ENCODE measurements at places on chromosomes 2 and 18. TPM values are rescaled to one million over a fixed set of nuclear protein-coding genes. Genes with fewer than 3 reads are reported as not detected.

The REG3A gene
- not detected for total RNA-seq

The LIPG gene
- total RNA-seq: 0.09 TPM

The ARHGEF4 gene
- 8.3 TPM for total RNA-seq

The LCLAT1 gene
- 13.4 TPM for total RNA-seq

The GLI2 gene
- total RNA-seq: 3.8 TPM

The SLC16A14 gene
- 2.0 TPM for total RNA-seq

The C18orf54 gene
- 0.68 TPM for total RNA-seq

The KIF5C gene
- 1.1 TPM for total RNA-seq

The LAMA3 gene
- 6.7 TPM for total RNA-seq

- no peak for DNase-seq
These were observed 13.4 kb downstream of the CAPG start for GRCh38 chr2:85396531-85397470.

GRCh38 chr2:65388051-65388531 lies 44.3 kb downstream of the SPRED2 start:
- DNase-seq: no peak

- DNase-seq: peak; percentile 32
These were observed 38.1 kb downstream of the ACOXL start for GRCh38 chr2:110770404-110770958.

DNA sequence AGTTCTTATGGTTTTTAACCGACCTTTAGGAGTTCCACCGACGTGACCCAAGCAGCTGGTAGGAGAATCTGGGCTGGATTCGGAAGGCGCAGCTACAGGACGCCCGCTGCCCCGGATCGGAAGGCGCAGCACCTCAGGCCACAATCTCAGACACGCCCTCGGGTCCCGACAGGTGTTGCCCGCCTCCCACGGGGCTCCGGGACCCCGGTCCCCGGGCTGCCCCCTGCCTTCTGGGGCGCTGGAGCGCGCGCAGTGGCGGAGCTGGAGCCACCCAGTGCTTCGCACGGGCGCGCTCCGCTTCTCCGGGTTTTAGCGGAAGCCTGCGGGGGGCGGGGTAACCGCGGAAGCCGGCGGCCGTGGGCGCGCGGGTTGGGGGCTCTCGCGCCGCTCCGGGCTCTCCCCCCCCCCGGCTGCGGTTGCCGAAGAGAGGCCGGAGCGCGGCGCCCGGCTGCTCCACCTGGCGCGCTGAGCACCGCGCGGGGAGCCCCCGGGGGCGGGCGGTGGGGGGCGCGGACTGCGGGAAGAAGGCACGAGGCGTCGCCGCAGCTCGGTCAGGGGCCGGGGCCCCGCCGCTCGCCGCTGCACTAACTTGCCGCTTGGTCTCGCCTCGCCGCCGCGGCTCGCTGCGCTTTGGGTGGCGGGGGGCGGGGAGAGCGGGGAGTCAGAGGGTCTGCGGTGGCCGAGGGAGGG lies 718.8 kb downstream of the DPP10 start:
- no peak for DNase-seq

GRCh38 chr18:36255072-36255698 lies 42.3 kb upstream of the FHOD3 start:
- DNase-seq: no peak

DNA sequence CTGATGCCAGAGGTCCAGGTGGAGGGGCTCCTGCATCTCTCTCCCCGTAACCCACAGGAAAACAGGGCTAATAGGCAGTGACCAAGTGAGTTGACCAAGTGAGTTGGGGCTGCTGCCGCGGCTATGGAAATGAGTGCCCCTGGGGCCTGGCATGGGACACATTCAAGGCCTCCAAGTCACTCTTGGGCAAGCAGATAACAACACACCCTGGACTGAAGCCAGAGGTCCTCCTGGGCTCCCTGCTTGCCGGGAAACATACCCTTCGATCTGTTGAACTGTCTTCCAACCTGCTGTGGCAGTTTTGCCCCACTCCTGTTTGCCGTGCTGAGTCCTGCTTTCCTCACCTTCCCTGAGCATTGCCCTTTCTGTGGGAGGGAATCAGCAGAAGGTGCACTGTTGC lies 89.2 kb downstream of the LIPG start:
- DNase-seq: no peak

- no peak for DNase-seq
These were observed 42.5 kb downstream of the CXCR4 start for GRCh38 chr2:136075476-136075875.

DNA sequence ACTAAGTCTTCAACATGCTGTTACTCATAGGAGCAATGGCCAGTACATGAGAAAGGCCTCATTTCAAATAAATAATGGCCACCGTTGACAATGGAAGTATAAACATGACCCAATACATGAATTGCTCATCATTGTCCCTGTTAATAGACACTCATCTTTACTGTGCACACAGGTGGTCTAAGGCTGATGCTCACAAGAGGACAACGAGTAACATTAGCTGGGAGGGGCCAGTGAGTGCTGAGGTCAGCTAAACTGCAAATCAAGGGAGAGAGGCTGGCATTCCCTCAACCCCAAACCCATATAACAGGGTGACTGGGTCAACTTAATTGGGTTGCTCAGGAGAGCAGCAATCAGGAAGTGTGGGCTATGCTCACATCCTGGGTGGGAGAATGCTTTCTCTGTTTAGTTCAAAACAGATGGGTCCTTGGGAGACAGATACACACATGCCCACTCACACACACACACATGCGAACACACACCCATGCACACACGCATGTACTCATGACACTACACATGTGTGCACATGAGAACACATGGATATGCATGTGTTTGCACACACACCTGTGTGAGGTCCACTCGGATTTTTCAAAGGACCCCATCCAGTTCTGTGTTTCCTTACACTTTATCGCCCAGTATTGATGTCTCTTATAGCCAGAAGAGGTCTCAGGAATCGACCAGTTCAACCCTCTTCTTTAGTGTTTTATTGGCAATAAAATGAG lies 172.0 kb downstream of the INHBB start:
- DNase-seq: no peak

- DNase-seq: peak; percentile 49
These were observed 90.2 kb downstream of the BCL11A start for GRCh38 chr2:60463249-60463648.

DNA sequence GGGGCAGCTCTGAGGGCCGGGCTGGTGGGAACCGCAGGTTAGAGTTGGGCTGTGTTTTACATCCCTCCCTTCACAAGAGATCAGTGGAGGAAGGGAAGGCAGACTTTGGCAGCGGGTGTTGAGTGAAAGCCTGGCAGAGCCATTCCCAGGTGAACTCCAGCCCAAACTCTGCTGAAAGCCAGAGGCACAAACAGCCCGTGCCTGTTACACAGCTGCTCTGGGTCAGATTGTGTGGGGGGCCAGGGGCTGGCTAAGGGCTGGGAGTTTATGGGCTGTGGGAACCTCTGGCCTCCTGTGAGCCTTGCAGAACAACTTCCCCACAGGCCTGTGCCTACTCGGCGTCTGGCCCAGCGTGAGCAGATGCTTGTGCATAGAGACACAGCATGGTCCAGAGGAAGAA lies 286.8 kb downstream of the CLIP4 start:
- no peak for DNase-seq

DNA sequence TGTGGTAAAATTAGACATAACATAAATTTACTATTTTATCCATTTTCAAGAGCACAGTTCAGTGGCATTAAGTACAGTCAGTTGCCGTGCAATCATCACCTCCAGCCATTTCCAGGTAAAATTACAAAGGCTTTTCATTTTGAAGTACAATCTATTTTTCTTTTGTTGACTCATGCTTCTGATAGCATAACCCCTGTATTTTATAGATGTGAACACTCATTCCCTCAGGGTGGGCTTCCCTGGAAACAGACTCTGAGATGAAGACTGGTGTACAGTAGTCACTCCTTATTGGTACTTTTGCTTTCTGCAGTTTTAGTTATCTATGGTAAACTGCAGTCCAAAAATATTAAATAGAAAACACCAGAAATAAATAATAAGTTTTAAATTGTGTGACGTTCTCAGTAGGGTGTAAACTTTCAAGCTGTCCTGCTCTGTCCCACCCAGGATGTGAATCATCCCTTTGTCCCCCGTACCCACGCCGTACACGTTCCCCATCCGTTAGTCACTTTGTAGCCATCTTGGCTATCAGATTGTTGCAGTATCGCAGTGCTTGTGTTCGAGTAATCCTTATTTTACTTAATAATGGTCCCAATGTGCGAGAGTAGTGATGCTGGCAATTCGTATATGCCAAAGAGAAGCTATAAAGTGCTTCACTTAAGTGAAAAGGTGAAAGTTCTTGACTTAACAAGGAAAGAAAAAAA lies 41.1 kb upstream of the NAB1 start:
- DNase-seq: no peak

DNA sequence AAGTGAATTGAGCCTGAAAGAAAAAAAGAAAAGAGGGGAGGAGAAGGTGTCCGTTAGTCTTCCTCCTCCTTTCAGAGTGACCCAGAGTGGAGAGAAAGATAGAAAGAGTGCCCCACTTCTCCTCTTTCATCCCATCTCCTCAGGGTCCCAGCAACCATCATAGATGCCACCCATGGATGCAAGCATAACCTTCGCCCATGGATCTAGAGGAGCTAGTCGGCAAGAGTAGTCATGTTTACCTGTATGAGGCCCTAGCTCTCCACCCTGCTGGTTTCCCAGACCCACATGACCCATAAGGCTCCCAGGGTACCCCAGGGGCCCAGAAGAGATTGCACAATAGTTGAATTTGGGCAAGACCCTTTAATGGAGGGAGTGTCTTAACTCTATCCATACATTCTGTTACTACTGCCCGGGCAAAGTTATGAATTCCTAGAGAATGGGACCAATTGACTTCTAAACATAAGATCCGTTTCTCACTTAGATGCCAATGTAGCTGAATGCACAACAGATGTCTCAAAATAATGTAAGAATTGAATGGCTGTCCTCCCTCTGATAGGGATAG lies 56.1 kb upstream of the CDCA7 start:
- no peak for DNase-seq

DNA sequence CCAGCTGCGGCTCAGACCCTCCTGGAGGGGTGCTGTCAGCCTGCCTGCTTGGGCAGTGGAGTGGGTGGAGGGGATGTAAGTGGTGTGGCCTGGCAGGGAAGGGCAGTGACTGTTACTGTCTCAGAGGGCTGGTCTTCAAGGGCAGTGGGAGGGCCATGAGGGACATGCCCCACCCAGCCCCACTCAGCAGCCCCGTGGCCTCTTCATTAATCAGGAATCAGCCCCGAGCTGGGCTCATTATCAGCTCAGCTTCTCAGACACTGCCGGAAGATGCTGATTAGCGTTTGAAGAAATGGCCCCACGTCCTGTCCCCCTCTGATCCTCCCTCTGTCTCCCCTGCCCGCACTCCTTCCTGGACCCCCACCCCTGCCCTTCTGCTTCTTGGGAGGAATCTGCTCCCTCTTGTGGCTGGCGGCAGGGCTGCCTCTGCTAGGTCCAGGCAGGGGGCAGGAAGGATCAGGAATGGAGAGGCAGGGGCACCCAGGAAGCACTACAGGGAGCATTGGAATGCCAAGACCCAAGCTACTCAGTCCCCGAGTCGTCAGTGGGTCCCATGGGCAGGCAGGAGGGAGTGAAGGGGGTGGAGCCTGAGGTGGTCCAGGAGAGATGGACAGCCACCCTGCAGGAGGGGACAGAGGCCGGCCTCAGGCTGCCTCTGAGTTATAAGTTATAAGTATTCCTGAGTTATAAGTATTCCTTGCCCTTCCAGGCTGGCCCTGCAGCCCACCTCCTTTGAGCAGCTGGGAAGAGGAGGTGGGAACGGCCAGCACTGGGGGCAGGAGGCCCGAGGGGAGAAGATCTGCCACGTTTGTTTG lies 7.0 kb downstream of the ASIC4 start:
- peak; percentile 51 for DNase-seq

- no peak for DNase-seq
These were observed 23.1 kb downstream of the DDX1 start for GRCh38 chr2:15614545-15615300.

GRCh38 chr18:53411511-53411910 lies 813.0 kb downstream of the MBD2 start:
- DNase-seq: no peak

GRCh38 chr2:48699348-48699930 lies 56.1 kb downstream of the LHCGR start:
- DNase-seq: no peak

DNA sequence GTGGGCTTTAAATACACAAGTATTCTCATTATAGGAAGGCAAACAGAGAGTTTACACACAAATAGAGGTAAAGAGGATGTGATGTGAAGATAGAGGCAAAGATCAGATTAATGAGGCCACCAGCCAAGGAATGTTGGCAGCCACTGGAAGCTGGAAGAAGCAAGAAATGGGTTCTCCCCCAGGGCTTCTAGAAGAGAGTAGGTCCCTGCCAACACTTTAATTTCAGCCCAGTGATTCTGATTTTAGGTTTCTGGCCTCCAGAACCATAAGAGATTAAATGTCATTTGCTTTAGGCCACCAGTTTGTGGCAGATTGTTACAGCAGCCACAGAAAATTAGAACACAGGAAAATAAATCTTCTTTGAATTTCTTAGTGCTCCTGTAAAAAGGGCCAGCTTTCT lies 916.7 kb downstream of the CPS1 start:
- DNase-seq: no peak

DNA sequence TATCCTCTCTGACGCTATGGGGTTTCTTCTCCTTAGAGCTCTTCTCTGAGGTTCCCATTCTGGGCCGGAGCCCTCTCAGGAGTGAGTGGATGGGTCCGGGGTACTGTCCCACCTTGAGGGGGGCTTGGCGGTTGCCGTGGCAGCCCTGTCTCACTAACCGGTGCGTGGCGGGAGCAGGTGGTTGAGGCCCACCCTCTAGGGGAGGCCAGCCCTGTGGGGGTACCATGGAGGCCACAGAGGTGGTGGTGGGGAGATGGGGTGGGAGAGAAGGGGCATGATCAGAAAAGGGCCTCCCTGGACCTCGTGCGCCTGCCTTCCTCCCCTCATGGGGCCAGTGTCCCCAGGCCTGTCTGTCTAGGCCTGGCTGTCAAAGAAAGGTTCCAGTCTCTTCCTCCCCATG lies 22.3 kb downstream of the IGFBP5 start:
- DNase-seq: no peak

- no peak for DNase-seq
These were observed 71.3 kb upstream of the TEX51 start for GRCh38 chr2:126827371-126827770.

DNA sequence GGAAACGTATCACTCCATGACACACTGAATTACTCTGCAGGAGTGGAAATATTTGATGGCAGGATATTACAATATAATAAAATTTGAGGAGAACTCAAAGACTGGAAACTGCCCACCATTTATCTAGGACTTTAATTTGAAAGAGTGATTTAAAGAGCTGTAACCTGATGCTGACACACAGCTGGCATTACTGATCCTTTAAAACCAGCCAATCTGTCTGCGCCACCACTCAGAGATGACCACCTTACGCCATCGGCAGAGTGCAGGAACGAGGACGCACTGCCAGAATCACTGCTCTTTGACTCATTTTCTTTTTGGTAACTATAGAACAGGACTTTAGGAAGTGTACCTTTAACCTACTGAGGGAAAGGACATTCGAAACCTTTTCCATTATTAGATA lies 114.1 kb downstream of the EPB41L3 start:
- no peak for DNase-seq

- DNase-seq: no peak
These were observed 46.8 kb upstream of the DARS1 start for GRCh38 chr2:136032192-136032591.

DNA sequence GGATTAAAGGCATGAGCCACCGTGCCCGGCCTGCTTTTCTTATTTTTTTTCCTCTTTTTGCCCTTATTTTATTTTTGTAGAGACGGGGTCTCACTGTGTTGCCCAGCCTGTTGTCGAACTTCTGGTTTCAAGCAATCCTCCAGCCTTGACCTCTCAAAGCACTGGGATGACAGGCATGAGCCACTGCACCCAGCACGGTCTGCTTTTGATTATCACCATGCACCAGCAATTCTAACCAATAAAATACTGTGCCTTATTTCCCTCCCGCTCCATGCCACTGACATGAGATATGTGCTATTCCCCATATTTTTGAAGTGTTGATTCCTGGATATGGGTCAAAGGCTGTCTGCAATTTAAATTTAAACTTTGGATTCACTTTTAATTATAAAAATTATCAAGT lies 42.9 kb downstream of the ACYP2 start:
- DNase-seq: no peak

Data from left cardiac atrium (tissue), 4 donors.